ENCODE measurements at places on chromosomes 3 and 15. TPM values are rescaled to one million over a fixed set of nuclear protein-coding genes. Genes with fewer than 3 reads are reported as not detected.
A peak's percentile ranks its signal among the peaks of the same experiment; 100 is the strongest.

- no peak for DNase-seq
Observed at GRCh38 chr3:81003008-81003645, 758.3 kb downstream of the GBE1 start.

GRCh38 chr3:133962849-133963248 is 66.9 kb downstream of the SLCO2A1 start:
- DNase-seq = peak; percentile 39

The TCF12 gene
- total RNA-seq = 56.9 TPM

GRCh38 chr3:58326267-58326900 is 6.3 kb upstream of the PXK start:
- DNase-seq = no peak

The AADAC gene
- total RNA-seq = 0.13 TPM

DNA sequence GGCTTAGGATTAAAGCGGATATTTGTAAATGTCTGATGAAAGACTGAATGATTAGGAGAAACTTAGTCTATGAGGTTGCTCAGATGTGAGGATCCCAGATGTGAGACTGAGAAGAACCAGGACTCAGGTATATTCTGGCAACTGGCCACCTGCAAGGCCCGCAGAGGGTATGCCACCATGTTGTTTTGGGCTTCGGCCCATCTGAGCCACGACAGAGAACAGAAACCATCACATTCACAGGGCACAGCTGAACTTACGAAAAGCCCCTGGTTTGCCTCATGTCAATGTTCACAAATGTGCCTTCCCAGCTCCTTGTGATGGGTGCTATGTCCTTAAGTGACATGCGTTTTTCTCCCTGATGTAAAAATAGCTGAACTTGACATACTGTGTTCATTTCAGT is 412.5 kb upstream of the RORA start:
- no peak for DNase-seq

- DNase-seq = no peak
Observed at GRCh38 chr15:90686435-90687218, 30.5 kb upstream of the BLM start.

The C2CD4A gene
- 3.2 TPM for total RNA-seq

DNA sequence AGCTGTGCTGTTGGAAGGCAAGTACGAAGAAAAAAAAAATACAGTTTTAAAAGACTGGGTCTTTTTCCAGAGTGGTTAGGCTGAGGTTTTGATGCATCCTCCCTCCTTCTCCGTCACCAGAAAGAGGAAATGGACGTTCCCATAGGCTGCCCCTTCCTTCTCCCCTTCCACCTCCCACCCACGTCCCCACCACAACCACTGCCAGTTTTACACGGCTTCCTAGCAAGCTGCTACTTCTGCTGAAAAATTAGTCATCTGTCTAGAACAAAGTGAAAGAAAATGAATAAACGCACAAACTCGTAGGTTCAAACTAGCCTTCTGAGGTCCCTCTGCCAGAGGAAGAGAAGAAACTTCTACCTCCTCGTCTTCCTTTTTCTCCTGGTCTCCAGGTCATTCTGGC is 71.6 kb upstream of the RPL35A start:
- no peak for DNase-seq

The SPTBN5 gene
- 2.7 TPM for total RNA-seq

GRCh38 chr15:43702701-43703424 is 9.2 kb downstream of the CKMT1A start:
- no peak for DNase-seq

GRCh38 chr3:45887759-45888511 is 1.6 kb downstream of the CCR9 start:
- no peak for DNase-seq

DNA sequence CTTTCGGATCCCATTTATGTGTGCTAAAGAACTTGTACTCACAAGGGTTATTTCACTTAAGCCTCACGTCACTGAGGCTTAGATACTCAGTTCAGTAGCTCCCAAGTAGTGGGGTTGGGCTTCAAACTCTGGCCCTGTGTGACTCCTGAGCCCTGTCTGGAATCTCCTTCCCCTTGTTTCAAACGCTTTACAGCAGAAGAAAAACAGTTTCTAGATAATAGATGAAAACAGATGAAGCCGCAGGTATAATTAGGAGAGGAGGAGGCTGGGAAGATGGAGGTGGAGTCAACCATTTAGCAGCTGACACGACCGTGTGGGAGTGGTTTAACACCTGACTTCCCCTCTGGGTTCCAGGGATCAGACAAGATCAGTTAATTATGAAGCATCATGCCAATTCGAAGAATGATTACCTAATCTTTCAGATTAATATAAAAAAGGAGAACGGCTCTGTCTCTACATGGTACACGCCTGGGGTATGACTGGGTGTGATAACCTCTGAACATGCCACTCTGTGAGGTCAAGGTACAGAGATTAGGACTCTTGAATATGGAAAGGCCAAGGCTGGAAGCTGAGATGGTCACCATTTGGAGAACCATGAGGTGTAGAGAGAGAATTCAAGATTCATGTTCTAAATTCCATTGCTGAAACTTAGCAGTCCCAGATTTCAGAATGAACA is 31.1 kb downstream of the TPM1 start:
- no peak for DNase-seq

DNA sequence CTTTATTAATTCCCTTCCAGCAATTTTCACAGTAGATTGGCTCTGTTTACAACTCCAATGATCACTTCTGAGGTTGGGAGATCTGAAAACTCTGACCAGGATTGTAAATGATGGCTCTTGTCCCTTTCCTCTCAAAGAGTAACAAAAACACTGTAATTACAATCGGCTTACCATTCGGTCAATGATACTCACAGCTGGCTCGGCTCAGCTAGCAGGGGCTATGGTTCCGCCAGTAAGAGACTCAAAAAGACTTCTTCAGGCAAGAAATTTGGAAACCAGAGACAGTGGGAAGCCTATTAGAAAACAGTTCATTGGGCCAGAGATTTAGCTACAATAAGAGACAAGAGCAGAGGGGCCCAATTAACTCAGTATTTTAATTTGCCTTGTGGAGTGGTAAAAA is 96.6 kb downstream of the LRRC3B start:
- DNase-seq = no peak

DNA sequence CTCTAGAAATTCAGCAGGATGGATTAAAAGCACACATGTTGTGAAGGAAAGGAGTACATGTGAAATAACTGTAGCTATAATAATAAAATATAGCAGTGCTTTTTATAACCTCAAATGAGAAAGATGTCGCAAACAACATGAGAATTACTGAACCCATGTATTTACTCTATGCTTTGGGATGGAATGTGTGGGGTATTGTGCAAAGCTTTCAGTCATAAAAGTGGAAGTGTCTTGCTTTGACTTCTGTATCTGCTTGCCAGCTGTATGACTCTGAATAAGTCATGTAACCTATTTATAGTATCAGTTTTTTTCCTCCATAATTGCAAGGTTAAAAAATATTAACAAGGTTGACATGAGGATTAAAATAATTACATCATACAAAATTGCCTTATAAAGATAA is 519.3 kb upstream of the CADM2 start:
- DNase-seq = no peak

The PRKCD gene
- total RNA-seq = 1.9 TPM

GRCh38 chr3:138082085-138082991 is 33.1 kb downstream of the DZIP1L start:
- no peak for DNase-seq

The GOLGA8J gene
- not detected for total RNA-seq

DNA sequence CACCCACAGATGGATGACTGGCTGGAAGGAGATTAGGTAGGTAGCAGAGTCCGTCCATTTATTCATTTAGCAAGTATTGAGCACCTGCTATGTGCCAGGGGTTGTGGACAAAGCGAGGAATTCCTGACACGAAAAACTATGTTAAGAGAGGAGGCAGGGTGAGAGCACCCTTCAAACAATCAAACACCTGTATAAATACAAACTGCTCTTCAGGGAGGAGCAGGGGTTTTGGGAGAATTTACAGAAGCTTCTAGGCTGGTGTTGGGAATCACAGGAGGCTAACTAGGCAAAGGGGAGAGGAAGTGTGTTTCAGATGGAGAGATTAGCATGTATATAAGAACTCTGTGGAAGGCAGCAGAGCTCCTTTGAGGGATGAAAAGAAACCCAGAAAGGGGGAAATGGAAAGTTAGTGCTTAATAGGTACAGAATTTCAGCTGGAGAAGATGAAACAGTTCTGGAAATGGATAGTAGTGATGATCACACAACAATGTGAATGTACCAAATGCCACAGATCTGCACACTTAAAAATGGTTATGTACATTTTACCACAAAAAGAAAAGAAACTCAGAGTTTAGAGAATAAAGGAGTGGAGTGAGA is 805 bp upstream of the SEC22C start:
- DNase-seq = no peak

GRCh38 chr3:36741285-36741684 is 23.1 kb downstream of the DCLK3 start:
- DNase-seq = no peak

The PLCH1 gene
- under 0.01 TPM for total RNA-seq
